ENCODE measurements at places on chromosomes 2 and 18.

DNA sequence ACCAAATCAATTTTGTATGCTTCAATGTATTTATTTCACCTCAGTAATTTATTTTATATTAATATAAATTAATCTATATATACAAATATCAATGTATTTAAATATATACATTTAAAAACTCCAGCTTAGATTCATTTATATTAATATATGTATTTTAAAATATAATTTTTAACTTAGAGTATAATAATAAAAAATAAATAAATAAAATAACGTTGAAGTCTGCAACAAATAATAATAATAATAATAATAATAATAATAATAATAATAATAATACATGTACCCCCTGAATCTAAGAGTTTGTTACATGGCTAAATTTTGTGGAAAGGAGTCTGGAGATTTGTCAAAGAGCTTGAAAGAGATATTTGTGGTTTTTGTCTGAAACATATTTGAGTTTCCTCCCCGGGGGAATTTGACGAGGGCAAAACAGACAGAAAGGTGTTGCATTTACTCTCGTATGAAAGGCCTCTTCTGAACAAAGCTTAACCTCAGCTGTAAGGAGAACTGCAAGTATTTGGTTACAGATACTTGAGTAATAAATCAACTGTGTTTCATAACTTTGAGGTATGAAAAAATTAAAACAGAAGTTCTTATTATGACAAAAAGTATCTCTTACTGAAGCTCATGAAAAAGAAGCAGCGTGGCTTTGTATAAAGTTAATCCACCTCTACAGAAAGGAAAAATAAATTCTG, 93.4 kb downstream of the CDH19 start:
- no peak for DNase-seq

DNA sequence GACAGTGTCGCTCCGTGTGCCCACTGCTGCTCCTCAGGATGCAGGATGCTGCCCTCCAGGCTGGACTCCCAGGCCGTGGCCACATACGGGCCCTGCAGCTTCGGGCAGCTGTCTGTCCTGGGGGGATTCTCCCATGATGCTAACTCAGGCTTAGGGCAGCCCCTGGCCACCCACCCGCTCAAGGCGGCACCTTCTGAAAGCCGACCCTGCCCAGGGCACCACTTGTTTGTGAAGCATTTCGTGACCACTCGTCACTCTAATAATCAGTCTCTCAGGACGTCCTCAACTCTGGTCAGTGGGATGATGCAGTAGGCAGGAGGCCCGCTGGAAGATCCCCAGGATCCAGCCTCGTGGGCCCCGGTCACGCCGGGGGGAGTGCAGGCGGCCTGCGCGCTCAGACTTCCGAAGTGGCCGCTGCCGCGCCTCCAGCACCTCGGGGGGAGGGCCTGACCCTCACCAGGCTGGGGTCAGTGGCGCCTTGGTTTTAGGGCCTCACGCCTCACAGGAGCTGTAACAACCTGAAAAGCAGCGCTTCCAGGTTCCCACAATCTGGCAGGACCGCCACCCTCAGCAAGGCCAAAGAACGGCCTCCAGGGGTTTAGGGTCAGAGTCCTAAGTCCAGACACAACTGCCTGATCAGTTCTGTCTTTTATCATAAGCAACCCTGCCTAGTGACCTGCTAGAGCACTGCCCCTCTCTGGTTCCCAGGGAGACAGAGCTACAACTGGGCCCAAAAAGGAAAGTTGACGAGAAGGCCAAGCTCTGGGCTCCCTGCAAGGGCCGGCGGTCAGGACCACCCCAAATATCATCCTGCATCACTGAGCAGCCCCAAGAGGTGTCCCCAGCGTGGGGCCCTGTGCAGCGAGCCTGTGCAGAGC, 53.0 kb downstream of the EIPR1 start:
- DNase-seq, result no peak

GRCh38 chr18:23847321-23847986, 158.2 kb downstream of the LAMA3 start:
- DNase-seq, result no peak

- no peak for DNase-seq
These were observed 114.0 kb downstream of the LYPD6B start for GRCh38 chr2:149152469-149152953.

- DNase-seq, result no peak
These were observed 13.2 kb downstream of the TSHZ1 start for GRCh38 chr18:75223687-75224347.

DNA sequence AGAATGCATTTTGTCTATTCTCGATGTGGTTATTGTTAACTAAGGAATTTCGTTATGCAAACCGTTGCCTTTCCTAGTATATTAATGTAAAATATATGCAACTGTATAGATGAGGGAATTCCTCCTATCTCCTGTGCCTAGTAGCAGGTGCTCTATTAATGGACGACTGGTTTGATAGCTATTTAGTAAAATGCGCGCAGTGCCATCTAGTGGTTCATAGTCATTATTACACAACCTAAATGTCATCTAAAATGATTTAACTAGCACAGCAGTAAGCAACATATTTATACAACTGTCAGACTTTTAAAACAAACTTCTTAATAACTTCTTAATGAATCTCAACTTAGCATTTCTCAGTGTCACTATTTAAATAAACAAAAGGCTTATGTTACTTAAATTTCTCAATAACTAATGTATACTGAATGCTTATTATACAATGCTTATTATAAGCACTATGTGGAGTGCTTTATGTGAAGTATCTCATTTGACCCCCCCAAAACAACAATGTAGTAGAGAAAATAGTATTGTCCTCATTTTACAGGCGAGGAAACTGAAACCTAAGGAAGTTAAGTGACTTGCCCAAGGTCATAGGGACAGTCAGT, 77.9 kb downstream of the DTNA start:
- DNase-seq, result peak; percentile 7

GRCh38 chr2:143955401-143956065, 564.4 kb downstream of the ZEB2 start:
- no peak for DNase-seq

- DNase-seq, result no peak
These were observed 13.0 kb downstream of the TEX44 start for GRCh38 chr2:231605607-231606091.

GRCh38 chr2:187438455-187438854, 9.6 kb downstream of the CALCRL start:
- no peak for DNase-seq

- DNase-seq, result no peak
These were observed 119.3 kb upstream of the GYPC start for GRCh38 chr2:126536605-126537200.

DNA sequence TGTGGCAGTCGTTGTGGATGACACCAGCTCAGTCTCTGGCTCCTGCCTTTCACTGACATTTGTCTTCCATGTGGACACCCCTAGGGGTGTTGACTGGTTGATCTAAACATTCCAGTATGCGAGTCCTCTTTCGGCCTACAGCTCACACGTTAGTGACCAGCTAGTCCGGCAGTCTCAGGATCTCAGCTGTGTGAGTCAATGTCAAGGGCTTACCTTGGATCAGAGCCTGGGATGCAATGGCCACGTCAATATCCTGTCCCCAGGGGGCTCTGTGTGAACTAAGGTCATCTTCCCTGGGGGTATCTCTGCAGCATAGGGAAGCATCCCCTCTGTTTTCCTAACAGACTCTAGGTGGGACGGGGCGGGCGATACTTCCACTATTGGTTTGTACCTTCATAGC, 35.1 kb upstream of the YWHAQ start:
- DNase-seq, result no peak

GRCh38 chr2:241808721-241809382, at the start of gene NEU4:
Gene NEU4, plus strand, starts transcription at chr2:241809193. Its CDS starts 5,292 bp downstream, at chr2:241814485.
- DNase-seq, result no peak

DNA sequence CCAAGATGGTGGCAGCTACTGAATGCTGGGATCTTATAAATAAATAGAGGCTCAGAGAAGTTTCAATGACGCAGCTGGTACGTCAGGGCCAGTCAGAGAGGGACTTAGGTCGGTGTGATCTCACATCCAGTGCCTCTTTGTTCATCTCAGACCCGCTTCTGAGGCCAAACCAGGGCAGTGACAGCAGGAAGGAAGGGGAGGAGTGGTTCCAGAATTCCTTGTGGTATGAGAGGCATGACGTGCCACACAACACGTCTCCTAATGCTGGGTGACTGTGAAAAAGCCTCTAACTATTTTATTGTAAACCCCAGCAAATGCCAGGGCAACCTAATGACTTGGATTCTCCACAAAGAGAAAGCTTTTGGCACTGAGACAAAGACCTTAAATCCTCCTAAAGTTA, 423.3 kb downstream of the LPIN1 start:
- no peak for DNase-seq

DNA sequence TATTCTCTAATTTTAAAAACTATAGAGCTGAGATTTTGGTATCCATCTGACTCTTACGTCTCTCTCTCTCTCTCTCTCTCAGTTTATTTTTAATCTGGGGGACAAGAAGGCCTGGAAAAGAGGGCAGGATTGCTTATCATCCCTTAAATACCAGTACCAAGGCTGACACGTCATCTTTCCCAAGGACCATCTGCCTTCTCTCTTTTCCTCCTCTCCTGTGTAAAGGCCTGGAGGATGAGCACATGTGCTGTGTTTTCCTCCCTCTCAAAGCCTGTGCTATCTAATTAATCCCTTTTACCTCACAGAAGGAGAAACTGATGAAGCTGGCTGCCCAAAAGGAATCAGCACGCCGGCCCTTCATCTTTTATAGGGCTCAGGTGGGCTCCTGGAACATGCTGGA, 7.3 kb downstream of the IL37 start:
- DNase-seq, result no peak

DNA sequence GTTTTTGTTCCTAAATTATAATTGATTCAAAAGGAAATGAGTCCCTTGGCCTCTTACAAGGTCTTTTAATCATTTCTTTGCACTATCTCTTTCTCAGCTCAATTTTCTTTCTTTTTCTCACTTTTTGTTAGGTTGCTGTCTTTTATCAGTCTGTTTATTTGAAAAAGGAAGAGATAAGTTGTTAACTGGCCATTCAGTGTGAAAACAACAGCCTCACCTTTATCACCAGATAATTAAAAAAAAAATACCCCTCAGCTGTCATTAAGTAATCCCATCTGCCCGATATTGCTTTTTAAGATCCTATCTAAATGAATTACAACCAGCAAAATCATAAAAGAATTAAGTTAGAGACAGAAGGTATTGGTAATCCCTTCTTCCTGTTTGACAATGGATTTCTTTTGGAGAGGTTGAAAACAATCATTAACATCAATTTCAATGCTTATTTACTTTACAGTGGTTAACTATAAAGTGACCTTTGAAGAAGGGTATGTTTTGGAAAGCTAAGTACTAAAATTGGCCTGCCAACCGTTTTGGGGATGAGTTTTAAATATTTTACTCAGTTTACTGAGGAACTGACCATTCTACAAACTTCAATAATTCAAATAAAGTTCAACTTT, 104.9 kb downstream of the TGIF1 start:
- DNase-seq, result no peak

- DNase-seq, result no peak
These were observed 15.8 kb downstream of the RIOK3 start for GRCh38 chr18:23468753-23469459.

- no peak for DNase-seq
These were observed 88.9 kb downstream of the MOGAT1 start for GRCh38 chr2:222760301-222760897.

- no peak for DNase-seq
These were observed 12.4 kb downstream of the CCL20 start for GRCh38 chr2:227826019-227826521.

DNA sequence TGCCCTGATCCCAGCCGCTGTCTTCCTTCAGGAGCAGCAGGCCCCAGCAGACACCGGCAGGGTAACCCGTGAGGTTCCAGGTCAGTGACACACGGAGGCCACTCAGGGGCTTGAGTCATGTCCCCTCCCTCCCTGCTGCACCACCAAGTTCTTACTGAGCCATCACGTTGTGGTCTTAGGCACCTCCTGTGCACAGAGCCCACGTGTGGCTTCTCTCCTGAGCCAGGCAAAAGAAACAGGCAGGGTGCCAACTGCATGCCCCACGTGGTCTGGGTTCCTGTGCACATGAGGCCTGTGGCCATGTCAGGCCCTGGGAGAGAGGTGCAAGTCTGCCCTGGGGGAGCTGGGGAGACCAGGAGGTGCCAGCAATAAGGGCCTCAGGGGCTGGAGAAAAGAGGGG, 264.8 kb downstream of the KLHL29 start:
- DNase-seq, result no peak

- DNase-seq, result no peak
These were observed 55.2 kb downstream of the UNC50 start for GRCh38 chr2:98663511-98664090.

DNA sequence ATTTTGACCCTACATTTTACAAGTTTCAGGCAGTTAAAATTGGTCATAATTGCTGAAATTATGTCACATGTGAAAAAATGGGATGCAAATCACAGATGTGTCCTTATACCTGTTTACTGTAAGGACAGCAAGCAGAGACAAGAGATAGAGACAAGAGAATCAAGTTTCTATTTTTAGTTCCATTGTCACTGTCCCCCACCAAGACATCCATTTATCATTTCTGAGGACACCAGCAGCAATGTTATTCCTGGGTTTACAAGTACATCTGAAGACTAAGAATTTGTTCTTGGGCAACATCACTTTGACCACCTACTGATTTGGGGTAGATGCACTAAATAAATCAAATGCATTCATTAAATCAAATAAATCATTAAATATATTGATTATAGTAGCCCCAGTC, 1111.7 kb downstream of the DPP10 start:
- DNase-seq, result no peak

GRCh38 chr18:76386886-76387285, 108.2 kb downstream of the ZNF516 start:
- no peak for DNase-seq

- no peak for DNase-seq
These were observed 1.8 kb downstream of the ASIC4 start for GRCh38 chr2:219515874-219516629.

GRCh38 chr2:40431600-40431955, 20.3 kb downstream of the SLC8A1 start:
- no peak for DNase-seq

DNA sequence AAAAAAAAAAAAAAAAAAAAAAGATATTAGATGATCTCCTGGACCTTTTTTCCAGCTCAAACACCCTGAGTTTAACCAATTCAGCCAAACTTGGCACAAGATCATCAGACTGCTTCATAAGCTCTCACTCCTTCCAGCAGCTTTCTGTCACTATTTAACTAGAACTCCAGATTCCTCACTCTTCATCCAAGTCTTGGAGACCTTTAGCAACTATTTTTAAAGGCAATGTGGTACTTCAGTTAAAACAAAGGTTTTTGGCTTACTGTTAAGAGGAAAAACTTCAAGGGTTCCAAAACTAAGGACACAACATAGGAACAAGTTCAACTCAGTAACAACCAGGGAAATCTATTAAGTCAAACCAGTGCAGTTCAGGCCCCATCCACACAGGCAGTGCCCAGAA, 23.2 kb downstream of the LAMA1 start:
- no peak for DNase-seq

DNA sequence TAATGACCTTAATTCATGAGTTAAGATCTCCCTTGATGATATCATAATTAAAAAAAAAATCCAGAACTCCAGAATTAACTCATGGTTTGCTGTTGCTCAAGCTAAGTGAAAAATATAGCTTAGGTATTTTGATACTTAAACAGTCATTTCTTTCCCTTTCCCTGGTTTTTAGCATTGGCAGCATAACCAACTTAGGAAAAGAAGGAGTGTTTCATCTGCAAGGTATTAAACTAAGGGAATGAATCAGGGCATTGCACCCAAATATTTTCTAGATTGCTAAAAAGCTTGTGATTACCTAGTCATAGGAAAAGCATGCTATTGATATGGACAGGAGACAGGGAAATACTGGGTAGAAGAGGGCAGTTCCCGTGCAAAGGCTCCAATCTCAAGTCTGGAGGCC, 207.2 kb downstream of the LRP1B start:
- DNase-seq, result no peak
